Tibial artery (tissue), 4 donors: ENCODE measurements at places on chromosomes 16 and 17.

- H3K4me1 ChIP-seq = no peaks in the 10 kb centered on the region
- H3K27ac ChIP-seq = no peak overlapping the region
- H3K4me3 ChIP-seq = no peak overlapping the region
- no peak for DNase-seq
These were observed 120.0 kb upstream of the FOXF1 start for GRCh38 chr16:86390335-86390734.

GRCh38 chr17:74543891-74544760, 1.8 kb downstream of the CD300C start:
- no peak for DNase-seq
- H3K4me3 ChIP-seq = no peak overlapping the region
- no peak overlapping the region for H3K27ac ChIP-seq
- H3K36me3 ChIP-seq = no peaks in the 10 kb centered on the region
- no peaks in the 10 kb centered on the region for H3K4me1 ChIP-seq

DNA sequence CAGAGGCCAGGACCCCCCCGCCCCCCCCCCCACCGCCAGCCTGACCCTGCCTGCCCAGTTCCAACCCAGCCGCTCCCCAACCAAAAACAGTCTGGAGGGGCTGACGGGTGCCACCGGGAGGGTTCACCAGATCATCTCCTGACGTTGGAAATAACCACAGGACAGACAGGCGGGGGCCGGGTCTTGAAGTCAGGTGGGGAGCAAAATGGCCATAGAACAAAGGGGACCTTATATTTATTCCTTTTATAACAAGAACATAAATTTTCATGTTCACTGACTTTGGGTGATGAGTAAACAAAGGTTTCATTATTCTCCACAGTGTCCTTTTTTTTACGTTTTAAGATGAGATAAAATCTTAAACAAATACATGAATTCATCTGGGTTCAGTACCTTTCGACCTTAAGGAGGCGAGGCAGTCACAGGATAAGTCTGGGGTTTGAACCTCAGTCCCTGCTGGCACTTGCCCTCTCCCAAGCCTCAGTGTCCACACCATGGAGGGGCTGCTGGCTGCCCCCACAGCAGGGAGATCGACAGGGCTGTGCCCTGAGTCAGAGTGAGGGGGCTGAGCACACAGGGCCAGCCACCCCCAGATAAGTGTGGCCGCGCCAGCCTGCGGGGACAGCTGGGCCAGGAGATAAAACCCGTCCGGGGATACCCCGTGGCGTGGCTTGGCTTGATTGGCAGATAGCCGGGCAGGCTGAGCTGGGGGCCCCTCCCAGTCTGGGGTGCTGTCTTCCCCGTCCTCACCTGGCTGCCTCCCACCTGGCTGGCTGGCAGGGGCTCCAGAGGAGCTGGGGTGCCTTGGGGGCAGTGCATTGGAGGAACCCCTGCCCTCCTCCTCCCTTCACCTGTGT, 15.0 kb downstream of the SLC7A5 start:
- H3K27me3 ChIP-seq = no peaks in the 10 kb centered on the region
- H3K4me3 ChIP-seq = peak overlapping the region; percentile 34
- no peaks in the 10 kb centered on the region for H3K36me3 ChIP-seq
- peaks cover 49% of the 10 kb centered on the region for H3K4me1 ChIP-seq
- DNase-seq = no peak

GRCh38 chr16:87165885-87166284, 151.3 kb downstream of the C16orf95 start:
- peak; percentile 17 for DNase-seq
- H3K36me3 ChIP-seq = no peaks in the 10 kb centered on the region
- no peak overlapping the region for H3K27ac ChIP-seq
- H3K4me3 ChIP-seq = no peak overlapping the region
- H3K4me1 ChIP-seq = no peaks in the 10 kb centered on the region

- H3K36me3 ChIP-seq = peaks cover 6% of the 10 kb centered on the region
- no peaks in the 10 kb centered on the region for H3K4me1 ChIP-seq
- no peak overlapping the region for H3K27ac ChIP-seq
- DNase-seq = no peak
These were observed 324.0 kb downstream of the SNX29 start for GRCh38 chr16:12300490-12300889.

DNA sequence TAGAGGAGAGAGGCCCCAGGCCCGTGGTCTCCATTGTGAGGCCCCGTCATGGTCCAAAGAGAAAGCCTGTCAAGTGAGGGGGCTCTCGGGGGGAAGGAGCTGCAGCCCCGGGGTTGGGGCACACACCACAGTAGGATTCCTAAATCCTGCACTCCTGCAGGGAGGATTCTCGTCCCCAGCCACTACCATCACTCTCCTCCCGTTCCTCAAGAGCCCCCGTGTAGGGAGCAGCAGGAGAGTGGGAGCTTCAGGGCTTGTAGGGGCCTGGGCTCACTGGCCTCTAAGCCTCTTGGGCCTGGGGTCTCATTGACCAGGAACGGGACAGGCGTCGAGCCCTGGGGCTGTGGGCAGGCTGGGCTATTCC, 821 bp downstream of the C16orf86 start:
- peak overlapping the region; percentile 95 for H3K27ac ChIP-seq
- peaks cover 22% of the 10 kb centered on the region for H3K36me3 ChIP-seq
- no peaks in the 10 kb centered on the region for H3K27me3 ChIP-seq
- peak overlapping the region; percentile 71 for H3K4me3 ChIP-seq
- H3K4me1 ChIP-seq = peaks cover 27% of the 10 kb centered on the region

DNA sequence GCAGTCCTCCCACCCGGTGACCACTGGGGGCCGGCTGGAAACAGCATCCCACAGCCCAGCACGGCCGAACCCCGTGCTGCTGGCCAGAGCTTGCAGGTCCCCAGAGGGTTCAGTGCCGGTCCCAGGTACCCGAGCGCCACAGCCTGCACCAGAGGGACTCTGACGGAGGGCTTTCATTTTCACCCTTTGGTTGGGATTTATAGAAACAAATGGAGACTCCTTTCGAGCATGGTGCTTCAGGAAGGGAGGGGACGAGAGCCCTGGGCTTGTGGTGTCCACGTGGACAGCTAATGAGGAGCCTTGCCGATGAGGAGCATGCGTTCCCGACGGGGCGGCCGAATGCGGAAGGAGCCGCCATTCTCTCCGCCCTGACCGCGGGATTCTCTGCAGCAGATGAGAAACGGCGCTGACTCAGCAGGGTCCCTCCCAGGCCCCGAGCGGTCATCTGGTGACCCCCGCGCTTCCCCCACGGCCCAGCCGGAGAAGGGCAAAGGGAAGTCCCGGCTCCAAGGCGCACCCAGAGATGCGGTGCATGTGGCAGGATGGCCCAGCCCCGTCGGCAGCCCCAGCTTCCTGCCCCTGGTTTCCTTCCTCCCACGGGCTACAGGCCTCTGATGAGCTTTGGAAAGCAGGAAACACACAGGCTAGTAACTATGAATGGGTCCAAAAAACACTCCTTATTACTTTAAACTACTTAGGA, 9.8 kb downstream of the SLC38A10 start:
- H3K27me3 ChIP-seq = no peaks in the 10 kb centered on the region
- H3K4me3 ChIP-seq = peak overlapping the region; percentile 35
- H3K27ac ChIP-seq = peak overlapping the region; percentile 42
- DNase-seq = peak; percentile 88

- H3K4me1 ChIP-seq = no peaks in the 10 kb centered on the region
- no peaks in the 10 kb centered on the region for H3K27me3 ChIP-seq
- H3K36me3 ChIP-seq = peaks cover 71% of the 10 kb centered on the region
- no peak for DNase-seq
These were observed 14.1 kb downstream of the SPG7 start for GRCh38 chr16:89522287-89522686.

GRCh38 chr16:65313936-65314626, 192.2 kb upstream of the CDH11 start:
- peaks cover 44% of the 10 kb centered on the region for H3K4me1 ChIP-seq
- peak overlapping the region; percentile 64 for H3K27ac ChIP-seq
- no peaks in the 10 kb centered on the region for H3K27me3 ChIP-seq
- no peak for DNase-seq
- no peaks in the 10 kb centered on the region for H3K36me3 ChIP-seq

GRCh38 chr16:28534542-28535373, 4.0 kb downstream of the NUPR1 start:
- H3K36me3 ChIP-seq = peaks cover 35% of the 10 kb centered on the region
- no peak overlapping the region for H3K4me3 ChIP-seq
- H3K27me3 ChIP-seq = no peaks in the 10 kb centered on the region
- H3K27ac ChIP-seq = no peak overlapping the region
- peak; percentile 90 for DNase-seq

- no peak overlapping the region for H3K27ac ChIP-seq
- H3K4me1 ChIP-seq = peaks cover 8% of the 10 kb centered on the region
- H3K36me3 ChIP-seq = no peaks in the 10 kb centered on the region
- no peak for DNase-seq
These were observed 4.3 kb upstream of the SGF29 start for GRCh38 chr16:28549301-28549899.

GRCh38 chr17:32275060-32276042, 9.7 kb downstream of the RHBDL3 start:
- no peak overlapping the region for H3K4me3 ChIP-seq
- no peak overlapping the region for H3K27ac ChIP-seq
- H3K36me3 ChIP-seq = no peaks in the 10 kb centered on the region
- DNase-seq = peak; percentile 72

DNA sequence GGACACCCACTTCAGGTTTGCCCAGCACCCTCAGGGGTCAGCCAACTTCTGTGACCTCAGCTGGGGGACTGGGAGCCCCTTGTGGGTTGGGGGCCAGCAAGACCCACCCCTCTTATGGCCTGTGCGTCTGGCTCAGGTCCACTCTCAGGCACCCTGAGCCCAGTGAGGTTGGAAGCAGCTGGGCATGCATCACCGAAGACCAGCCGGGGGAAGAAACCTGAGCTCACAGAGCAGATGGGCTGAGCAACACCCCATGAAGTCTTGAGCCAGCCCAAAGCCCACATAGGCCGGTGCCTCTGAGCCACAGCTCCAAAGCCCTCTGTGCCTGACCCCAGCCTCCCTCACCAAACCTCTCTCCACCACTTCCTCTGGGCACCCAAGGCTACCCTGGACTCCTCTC, 166.7 kb downstream of the RBFOX3 start:
- H3K36me3 ChIP-seq = no peaks in the 10 kb centered on the region
- H3K4me1 ChIP-seq = no peaks in the 10 kb centered on the region
- no peaks in the 10 kb centered on the region for H3K27me3 ChIP-seq
- H3K27ac ChIP-seq = no peak overlapping the region
- DNase-seq = no peak

- no peaks in the 10 kb centered on the region for H3K27me3 ChIP-seq
- no peak for DNase-seq
- no peaks in the 10 kb centered on the region for H3K4me1 ChIP-seq
- H3K4me3 ChIP-seq = no peak overlapping the region
- no peaks in the 10 kb centered on the region for H3K36me3 ChIP-seq
- H3K27ac ChIP-seq = no peak overlapping the region
These were observed 433.4 kb upstream of the MAF start for GRCh38 chr16:80033783-80034468.

- no peaks in the 10 kb centered on the region for H3K36me3 ChIP-seq
- no peaks in the 10 kb centered on the region for H3K4me1 ChIP-seq
- H3K4me3 ChIP-seq = no peak overlapping the region
- H3K27me3 ChIP-seq = peaks cover 7% of the 10 kb centered on the region
These were observed 27.4 kb upstream of the LYRM9 start for GRCh38 chr17:27920569-27920968.
